Stimulated activated CD8-positive, alpha-beta memory T cell treated with anti-CD3 and anti-CD28 coated beads, Interleukin-4, amount 100 ng/mL, for 4 hours (primary cell): ENCODE measurements at places on chromosomes 5 and 9.

- no peak for DNase-seq
Observed at GRCh38 chr9:14515049-14515448, 178.2 kb downstream of the ZDHHC21 start.

DNA sequence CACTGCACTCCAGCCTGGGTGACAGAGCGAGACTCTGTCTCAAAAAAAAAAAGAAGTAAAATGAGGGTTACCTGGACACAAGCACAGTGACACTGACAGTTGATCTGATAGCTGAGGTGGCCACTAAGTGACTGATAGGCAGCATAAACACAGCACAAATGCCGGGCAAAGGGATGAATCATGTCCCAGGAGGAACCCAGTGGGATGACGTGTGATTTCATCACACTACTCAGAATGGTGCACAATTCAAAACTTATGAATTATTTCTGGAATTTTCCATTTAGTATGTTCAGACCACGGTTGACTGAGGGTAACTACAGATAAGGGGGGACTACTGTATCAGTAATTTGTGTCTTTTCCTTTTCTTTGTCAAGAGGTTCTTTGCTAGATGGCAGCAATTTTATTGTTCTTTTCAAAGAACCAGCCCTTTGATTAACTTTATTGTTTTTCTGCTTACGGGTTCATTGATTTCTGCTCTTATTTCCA is 34.3 kb upstream of the RNF130 start:
- no peak for DNase-seq

GRCh38 chr9:133634081-133634691 is 2.0 kb upstream of the DBH start:
- DNase-seq: no peak

- no peak for DNase-seq
Observed at GRCh38 chr9:88013035-88013434, 38.7 kb upstream of the CDK20 start.

DNA sequence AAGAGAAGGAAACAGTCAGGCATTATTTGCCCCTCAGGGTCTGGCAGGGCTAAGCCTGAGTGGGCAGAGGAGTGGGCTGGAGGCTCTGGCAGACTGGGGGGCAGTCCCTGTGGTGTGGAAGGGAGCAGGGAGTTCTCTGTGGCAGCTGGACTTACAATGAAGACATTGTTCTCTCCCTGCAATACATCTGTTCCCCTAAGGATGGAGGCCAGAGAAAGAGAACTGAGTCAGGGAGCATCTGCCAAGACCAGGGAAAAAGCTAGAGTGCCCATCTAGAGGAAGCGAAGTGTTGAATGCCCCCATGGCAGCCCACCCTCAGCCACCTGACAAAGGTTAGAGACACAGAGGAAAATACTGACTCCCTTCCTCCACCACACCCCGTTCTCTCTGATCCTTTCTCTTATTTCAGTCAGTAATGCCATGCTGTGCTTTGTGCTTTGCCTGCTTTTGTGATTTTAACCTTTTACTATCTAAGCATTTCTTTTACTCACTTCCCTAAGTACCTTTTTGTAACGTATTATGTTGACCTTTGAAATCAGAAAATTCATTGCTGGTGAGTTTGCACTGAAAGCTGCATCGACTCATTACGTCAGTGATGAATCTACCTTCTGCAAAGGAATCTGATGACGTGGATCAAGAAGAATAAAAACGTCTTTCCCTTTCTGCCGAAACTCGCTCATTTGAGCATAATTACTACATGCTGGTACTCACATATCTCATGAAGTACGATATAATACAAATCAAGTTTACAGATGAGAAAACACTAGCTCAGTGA is 76.0 kb downstream of the ACTL7B start:
- no peak for DNase-seq

GRCh38 chr5:11898-12297 is 80.1 kb upstream of the PLEKHG4B start:
- no peak for DNase-seq

DNA sequence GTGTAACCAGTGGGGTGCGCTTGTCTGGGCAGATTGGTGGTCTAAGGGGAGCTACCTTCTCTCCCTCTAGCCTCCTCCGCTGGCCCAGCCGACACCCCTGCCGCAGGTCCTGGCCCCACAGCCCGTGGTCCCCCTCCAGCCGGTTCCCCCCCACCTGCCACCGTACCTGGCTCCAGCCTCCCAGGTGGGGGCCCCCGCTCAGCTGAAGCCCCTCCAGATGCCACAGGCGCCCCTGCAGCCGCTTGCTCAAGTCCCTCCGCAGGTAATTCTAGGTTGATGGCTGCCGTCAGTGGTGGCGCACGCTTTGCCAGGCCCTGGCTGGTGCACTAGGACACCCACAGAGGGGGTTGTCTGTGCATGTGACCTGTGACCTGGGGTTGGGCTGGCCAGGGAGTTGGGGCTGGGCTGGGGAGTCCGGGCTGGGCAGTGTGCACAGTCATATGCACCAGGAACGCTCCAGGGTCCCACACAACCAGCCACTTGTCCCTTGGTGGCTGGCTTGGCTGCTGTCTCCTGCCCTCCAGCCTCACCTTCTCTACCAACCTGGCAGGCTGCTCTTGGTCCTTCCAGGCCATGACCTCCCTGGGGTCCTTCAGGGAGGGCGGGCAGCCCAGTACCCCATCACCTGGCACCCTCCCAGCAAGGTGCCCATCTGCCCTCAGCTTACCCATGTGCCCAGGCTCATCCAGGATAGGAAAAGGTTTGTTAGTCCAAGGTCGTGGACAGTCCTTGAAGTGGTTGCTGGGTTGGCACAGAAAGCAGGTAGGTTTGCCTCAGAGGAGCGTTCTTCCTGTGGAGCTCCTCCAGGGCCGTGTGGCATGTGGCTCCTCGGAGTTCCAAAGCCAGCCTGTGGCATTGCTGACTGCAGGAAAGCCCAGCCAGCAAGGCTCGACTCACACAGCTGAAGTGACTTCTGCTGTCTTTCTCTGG is 73.2 kb downstream of the WNK2 start:
- DNase-seq: no peak
